ENCODE measurements at places on chromosomes 4 and X.

GRCh38 chr4:26372076-26372475 lies 51.3 kb downstream of the RBPJ start:
- no peak for DNase-seq

- DNase-seq = no peak
These were observed 104.5 kb downstream of the AR start for GRCh38 chrX:67648361-67648760.

GRCh38 chr4:114435116-114435515 lies 163.5 kb upstream of the UGT8 start:
- DNase-seq = no peak

DNA sequence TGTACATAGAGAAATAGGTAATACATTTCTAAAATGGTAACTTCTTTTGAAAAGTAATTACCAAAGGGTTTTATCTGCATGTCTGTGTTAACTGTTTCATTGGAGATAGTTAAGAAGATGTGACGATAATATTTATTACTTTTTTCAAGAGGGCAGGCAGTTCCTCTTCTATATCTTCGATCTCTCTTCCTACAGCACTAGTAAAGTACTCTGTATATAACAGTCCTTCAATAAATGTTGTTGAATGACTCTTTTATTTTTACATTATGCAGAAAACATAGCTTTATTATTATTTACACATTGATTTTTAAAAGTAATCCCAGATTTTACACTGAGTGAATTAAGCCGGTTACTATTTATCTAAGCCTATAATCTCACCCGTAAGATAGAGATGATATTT lies 51.8 kb downstream of the TMPRSS11E start:
- no peak for DNase-seq

- no peak for DNase-seq
These were observed 23.1 kb upstream of the PWWP3B start for GRCh38 chrX:106144755-106145639.

GRCh38 chrX:154437971-154438893 lies 1.3 kb downstream of the GDI1 start:
- no peak for DNase-seq

DNA sequence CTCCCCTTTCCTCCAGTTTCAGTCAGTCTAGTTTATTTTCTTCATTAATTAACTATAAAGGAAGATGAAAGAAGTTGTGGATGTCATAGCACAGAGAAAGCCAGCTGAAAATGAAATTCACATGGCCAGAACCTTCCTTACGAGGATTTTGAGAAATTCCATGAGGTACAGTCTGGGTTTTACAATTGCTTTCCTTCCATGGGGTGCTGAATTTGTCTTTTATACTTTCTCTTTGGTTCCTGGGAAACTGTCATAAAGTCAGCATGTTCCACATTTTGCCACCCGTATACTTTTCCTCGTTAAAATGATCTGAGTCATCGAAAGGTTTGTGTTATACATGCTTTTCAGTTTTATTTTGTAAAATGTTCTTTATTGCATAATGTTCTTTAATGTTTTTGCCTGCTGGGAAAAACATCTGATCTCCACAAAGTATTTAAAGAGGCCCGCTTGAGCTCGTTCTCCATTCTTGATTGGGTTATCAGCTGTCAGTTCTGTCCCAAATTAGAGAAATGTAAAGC lies 78.1 kb upstream of the CLDN34 start:
- DNase-seq = no peak

DNA sequence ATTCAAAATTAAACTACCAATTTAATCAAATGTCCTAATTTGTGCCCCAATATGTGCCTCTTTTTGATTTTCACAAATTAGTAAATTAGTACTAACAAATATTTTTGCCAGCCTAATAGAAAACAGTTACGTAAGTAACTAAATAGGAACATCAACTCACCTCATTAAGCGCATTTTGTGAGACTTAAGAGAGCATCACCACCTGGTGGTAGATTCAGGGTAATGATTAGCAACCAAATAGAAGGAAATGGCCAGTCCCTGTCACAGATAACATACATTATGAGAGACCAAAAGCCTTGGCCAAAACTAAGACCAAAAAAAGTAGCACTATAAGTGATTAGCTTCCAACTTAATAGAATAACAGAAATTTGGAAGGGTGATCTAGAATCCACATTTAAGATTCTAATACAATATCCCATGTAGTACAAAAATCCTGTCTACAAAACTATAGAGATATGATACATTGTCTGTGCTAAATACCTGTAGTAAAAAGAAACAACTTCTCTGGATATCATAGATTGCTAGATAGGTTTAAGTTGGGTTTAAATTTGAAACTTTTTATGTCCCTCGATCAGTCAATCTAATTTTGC lies 46.7 kb downstream of the C4orf46 start:
- DNase-seq = no peak

GRCh38 chrX:34509394-34509793 lies 147.7 kb downstream of the TMEM47 start:
- no peak for DNase-seq

- no peak for DNase-seq
These were observed 122.3 kb downstream of the TEX13A start for GRCh38 chrX:105098201-105098600.

DNA sequence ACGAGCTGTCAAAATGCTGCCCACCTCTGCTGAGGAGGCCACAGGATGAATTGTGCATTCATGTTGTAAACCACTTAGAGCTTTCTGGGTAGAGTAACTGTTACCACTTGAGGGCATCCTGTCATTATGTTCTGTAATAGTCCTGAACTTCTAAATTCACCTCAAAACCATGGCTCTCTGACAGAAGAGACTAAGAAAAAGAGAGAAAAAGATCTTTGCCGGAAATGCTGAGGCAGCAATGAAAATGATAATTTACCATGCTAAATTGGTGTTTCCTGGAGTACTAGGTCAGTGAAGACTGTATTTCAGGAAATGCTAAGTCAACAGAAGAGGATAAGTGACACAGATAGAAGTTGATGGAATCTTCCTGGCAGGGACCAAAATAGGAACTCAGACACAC lies 942.3 kb upstream of the SLIT2 start:
- DNase-seq = no peak

DNA sequence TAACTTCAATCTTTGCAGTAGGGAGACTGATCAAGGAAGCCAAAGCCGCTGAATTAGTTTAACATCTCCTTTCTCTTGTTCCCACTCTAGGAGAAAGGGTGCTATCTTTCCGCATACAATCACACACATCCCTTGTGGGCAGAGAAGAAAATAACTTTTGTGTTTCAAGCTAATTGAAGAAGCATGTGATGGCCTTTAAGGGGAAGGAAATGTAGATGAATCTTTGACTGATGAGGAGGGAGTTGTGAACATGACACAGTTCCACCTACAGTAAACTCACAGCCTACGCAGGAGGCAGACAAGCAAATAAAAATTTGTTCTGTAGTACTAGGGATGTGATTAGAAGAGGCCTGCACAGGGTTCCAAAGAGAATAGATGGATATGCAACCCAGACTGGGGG lies 14.7 kb upstream of the SPATA4 start:
- DNase-seq = no peak

DNA sequence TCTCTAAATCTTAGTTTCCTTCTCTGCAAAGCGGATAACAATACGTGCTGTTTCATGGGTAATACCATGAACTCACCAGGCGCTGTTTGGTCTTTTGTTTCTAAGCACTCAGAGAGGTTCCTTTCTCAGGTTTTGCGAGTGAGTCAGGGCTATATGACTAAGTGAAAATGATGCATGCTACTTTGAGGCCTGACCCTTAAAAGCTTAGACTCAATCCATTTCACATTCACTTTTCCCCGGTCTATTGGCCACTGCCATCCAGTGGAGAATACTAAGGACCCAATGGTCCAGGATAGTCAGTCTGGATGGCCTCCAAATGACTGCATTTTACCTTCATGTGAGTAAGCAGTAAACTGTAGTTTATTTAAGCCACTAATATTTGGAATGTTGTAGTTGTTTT lies 400.8 kb upstream of the SLIT2 start:
- DNase-seq = no peak

DNA sequence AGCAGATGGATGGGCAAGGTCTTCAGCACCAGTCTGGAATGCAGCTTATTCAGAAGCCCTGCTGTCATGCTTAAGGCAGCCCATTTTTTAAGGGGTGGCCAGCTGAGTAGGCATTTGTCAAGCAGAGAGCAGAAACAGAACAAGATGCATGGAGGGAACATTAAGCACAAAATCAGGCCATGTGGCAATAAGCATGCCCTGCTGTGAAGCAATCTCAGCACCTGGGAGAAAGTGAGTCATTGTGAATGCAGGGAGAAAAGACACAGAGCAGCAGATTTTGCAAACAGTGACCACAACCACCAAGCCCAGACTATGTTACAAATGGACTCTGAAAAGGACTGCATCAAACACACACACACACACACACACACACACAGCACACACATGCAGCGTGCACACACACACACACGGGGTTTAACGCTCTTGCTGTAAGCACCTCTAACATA lies 94.1 kb upstream of the GALNT7 start:
- DNase-seq = no peak

DNA sequence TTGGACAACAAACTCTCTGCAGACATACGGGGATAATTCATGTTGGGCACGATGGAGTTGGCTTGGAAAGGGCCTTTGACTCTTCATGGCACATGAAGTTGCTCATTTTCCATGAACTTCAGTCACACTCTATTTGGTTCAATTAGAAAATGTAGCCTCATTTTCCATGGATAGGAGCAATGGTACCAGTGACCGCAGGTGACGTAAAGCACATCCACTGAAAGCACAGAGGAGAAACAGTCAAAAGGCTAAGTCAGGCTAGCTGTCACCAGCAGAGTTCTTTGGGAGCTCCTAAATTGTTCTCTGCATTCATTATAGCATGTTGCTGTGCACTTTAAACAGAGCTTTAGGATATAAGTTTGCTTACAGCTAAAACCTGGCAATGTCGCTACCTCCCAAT lies 39.9 kb upstream of the MAP3K15 start:
- DNase-seq = no peak

DNA sequence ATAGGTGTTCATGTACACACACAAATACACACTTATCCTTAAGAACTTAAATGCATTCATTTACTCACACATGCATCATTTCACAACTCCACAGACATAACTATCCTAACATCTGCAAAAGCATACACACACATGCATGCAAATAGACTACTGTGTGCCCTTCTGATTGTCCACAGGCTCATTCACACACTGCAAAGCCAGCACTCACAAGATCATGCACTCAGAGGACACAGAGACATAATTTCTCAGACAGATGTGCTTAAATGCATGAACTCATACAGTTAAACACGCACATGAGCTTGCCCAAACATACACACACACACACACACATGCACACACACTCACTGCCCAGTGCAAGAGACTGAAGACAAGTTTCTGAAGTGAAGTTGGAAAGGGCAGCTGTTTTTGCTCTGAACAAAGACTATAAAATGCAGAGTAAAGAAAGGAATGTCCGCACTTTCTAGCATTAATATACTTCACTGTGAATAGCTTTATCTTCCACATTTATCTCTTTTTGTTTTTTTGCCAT lies 1018.0 kb upstream of the HS3ST1 start:
- no peak for DNase-seq
